ENCODE measurements at places on chromosomes 7 and 10. TPM values are rescaled to one million over a fixed set of nuclear protein-coding genes. Genes with fewer than 3 reads are reported as not detected.

GPR141 gene
- 4.9 TPM for total RNA-seq

SPDYE16 gene
- not detected for total RNA-seq

HMX2 gene
- not detected for total RNA-seq

- DNase-seq = no peak
Observed at GRCh38 chr7:16367115-16367514, 54.2 kb downstream of the CRPPA start.

DNA sequence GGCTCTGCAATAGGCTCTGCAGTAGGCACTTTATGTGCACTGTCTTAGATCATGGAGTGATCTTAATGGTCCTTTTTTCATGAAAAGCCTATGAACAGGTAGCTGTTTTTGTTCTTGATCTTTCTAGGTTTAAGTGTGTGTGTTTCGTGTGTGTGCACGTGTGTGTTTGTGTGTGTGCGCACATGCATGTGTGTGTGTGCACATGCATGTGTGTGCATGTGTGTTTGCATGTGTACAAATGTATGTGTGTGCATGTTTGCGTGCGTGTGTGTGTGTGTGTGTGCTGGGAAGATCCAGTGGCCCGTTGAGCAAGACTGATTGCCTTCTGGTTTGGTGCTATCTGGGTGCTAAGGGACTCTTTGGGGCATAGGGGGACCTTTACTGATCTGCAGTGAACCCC lies 334.8 kb downstream of the GLRX3 start:
- no peak for DNase-seq

DNA sequence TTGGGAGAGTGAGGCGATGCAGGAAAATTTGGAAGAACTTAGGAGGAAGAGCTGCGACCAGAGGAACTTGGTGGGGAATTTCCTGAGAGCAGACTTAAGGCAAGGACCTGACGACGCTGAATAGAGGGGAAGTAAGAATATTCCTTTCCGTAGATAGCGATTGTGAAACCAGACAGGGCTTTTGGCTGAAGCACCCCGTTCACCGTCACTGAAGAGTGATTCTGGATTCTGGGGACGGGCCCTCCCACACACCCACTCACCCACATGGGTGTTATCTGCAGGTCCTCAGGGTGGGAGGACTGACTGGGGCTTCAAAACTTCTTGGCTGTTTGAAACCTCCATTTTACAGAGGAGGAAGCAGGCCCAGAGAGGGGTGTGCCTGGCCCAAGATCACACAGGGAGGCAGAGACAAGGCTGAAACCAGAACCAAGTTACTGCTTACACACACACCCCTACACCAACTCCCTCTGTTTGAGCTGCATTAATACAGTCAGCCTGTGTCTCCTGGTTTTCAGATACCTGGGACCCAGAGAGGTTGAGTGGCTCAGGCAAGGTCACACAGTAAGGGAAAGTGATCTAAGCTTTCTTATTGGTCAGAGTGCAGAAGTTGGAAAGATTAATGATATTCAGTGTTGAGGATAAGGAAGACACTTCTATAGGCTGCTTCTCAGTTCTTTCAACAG lies 37.2 kb upstream of the CDH23 start:
- peak; percentile 37 for DNase-seq

DNA sequence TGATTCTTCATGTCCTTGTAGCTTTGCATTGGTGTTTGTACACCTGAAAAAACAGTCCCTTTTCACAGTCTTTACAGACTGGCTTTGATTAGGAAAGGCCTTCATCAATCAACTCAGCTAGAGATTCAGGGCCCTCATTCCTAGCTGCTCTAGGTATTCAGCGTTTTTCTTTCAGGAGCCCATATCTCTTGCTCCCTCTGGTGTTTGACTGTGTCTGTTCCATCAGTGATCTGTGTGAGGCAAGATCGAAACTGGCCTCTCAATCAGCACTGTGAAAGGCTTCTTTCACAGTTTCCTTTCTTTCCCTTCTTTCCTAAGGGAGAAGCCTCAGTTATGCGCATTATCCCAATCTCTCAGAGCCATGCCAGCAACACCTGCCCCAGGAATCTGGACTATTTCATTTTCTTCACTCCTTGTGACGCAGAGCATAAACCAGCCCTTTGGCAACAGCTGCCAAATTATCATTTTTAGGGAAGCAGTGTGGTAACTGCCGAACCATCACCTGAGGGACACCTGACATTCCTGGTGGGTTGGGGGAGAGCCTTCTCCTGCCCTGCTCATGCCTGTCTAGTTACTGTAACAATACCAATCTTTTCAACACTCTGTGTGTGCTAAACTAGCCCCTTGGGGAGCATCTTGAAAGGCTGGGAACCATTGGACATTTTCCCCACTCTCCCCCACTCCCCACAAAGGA lies 75.7 kb upstream of the CCDC71L start:
- DNase-seq = no peak

DNA sequence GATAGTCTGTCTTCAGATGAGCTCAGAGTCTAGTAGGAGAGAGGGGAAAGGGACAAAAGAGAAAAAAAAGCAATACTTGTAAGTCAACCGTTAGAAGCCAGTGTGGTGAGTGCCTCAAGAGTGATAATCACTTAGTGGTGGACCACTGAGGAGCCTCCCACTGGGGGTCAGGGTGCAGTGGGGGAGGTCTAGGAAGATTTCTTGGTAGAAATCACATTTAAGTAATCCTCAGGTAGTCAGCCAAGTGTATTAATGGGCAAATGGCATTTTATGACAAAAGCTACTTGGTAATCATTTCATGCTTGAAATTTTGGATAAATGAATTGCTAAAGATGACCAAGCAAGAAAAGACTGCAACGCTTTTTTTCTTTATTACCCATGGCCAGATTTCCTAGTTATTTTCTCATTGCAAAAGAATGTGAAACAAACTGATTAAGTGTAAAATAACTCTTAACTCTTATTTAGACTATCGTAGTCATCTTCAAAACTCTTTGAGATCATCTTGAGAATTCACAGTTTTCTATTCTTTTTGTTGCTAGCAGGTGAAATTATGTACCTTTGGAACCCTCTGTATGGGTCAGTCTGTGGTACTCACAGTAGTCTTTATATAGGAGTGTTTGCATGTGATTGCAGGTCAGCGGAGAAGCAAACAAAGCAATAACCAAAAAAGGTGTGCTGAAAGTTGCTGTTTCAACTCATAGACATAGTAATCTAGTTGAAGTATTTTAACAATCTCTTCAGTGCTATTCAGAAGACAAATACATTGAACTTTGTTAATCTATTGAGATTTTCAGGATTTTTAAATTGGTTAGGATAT lies 63.9 kb downstream of the PPP1R9A start:
- no peak for DNase-seq

GRCh38 chr10:101611096-101611905 lies 23.2 kb downstream of the DPCD start:
- no peak for DNase-seq

DNA sequence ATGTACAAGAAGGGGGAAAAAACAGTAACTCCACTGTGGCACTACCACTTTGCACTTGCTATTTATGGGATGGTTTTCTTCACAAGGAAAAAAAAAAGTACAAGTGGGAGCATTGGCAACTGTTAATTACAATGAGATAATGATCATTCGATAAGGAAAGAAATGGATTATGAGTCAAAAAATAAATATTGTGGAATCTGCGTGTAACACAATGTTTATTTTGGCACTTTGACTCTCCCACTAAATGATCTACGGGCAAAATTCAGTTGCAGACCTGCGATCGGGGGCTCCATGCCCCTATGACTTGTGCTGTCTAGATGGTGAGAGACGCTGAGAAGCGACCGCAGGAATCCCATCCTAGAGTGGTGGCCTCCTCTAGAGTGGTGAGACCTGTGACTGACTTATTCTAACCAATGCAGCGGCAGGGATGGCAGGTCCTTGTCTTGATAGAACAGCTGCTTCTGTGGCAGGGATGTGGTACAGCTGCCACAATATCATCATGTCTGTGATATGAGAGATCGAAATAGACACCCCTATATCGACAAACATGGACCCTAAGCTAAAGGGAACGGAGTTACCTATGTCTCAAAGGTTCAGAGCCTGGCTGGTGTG lies 345.0 kb upstream of the KLF6 start:
- no peak for DNase-seq

DNA sequence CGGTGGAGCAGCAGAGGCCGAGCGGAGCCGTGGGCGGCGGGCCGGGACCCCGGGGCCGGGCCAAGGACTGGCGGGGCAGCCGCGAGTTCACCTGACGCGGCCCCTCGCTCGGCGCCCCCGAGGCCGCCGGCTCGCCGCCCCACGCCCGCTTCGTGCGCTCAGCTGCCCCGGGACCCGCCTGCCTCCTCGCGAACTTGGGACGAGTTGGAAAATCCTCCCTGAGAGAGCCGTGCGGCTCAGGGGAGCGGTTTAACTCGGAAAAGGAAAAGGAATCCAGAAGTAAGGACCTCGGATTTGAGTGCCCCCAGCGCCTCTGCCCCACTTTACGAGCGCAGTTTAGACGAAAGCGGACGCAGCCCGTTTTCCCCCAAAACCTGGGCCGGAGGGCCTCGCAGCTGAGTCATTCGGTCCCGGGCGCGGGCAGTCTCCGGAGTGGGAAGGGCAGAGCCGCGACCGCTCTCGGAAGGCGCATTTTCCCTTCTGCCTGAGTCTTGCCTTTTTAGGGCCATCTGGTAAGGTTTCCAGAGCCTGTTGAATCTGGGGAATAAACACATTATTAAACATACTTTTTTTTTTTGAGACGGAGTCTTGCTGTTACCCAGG lies 744 bp downstream of the CREM start:
- DNase-seq = peak; percentile 31
